ENCODE measurements at places on chromosomes 5 and 9.

- H3K4me1 ChIP-seq: no peaks in the 10 kb centered on the region
- no peak overlapping the region for H3K27ac ChIP-seq
- no peaks in the 10 kb centered on the region for H3K36me3 ChIP-seq
- no peaks in the 10 kb centered on the region for H3K27me3 ChIP-seq
Measured at GRCh38 chr5:167790462-167791260, 500.8 kb upstream of the WWC1 start.

DNA sequence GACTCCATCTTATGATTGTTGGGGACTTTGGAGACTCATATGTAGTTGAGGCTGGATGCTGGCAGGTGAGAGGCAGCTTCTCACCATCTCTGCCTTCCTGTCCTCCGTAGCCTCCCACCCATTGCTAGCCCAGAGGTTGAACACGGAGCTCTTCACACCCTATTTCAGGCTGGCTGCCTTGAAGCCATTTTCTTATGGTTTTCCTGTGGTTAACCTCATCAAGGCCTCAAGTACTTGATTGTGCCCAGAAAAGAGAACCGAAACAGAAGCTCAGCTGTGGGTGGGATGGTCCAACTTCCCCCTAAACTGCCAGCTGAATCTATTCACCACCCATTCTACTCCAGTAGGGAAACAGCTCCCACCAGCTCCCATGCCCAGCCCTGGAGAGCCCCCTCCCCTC, 102.9 kb downstream of the LIFR start:
- H3K4me1 ChIP-seq: peaks cover 24% of the 10 kb centered on the region
- H3K27me3 ChIP-seq: peaks cover 77% of the 10 kb centered on the region
- no peaks in the 10 kb centered on the region for H3K36me3 ChIP-seq
- H3K27ac ChIP-seq: peak overlapping the region; percentile 55
- peak; percentile 81 for DNase-seq
- H3K4me3 ChIP-seq: no peak overlapping the region

DNA sequence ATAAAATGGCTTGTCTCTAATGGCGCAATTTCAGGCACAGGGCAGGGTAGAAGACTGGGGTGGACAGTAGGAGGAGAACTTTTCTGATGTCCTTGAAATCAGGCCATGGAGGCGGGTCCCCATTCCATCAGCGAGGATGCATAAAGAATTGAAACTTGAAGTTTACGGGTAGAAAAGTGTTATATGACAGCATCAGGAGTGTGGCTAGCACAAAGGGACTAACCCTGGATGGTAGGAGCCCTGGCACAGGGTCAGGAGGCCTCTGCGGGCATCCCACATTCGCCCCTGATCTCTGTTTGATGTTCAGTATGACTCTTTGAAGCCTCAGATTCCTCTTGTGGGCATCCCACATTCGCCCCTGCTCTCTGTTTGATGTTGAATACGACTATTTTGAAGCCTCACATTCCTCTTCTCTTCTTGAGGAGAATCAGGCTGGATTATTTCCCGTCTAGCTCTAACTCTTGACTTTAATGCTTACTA, 94.8 kb upstream of the ADRA1B start:
- H3K4me1 ChIP-seq: peaks cover 5% of the 10 kb centered on the region
- H3K27me3 ChIP-seq: no peaks in the 10 kb centered on the region
- no peak for DNase-seq
- H3K27ac ChIP-seq: no peak overlapping the region
- H3K4me3 ChIP-seq: no peak overlapping the region

- no peak for DNase-seq
- H3K36me3 ChIP-seq: no peaks in the 10 kb centered on the region
- H3K27ac ChIP-seq: no peak overlapping the region
- H3K4me3 ChIP-seq: no peak overlapping the region
- no peaks in the 10 kb centered on the region for H3K4me1 ChIP-seq
Measured at GRCh38 chr9:90840696-90841095, 39.1 kb downstream of the SYK start.

DNA sequence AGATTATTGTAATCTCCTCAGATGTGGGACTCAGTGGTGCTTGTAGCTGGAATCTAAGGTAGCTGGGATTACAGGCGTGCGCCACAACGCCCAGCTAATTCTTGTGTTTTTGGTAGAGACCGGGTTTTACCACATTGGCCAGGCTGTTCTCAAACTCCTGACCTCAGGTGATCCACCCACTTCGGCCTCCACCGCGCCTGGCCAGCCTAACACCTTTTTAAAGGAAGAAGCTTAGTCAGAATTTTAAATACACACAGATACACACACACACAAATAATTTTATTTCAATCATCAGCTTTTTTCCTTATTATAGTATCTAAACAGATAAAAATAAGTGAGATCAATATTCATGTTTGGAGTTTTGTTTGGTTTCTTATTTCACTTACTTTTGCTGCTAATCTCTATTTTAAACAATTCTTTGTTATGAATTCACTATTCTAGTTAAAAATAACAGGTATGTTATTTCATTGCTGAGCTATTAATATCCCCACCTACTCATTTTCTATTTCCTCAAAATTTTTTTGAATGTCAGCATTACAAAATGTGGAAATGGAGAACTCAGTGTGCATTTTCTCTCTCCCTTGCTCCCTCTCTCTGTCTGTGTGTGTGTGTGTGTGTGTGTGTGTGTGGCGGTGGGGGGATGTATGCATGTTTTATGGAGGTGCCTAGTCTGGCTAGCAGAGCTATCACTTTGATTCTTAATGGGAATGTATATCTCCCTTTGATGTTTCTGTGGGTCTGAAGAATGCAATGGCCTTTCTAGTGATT, 960.6 kb upstream of the DMAC1 start:
- H3K4me1 ChIP-seq: no peaks in the 10 kb centered on the region
- H3K27ac ChIP-seq: no peak overlapping the region
- H3K36me3 ChIP-seq: no peaks in the 10 kb centered on the region
- no peak overlapping the region for H3K4me3 ChIP-seq
- H3K27me3 ChIP-seq: no peaks in the 10 kb centered on the region
- DNase-seq: no peak

GRCh38 chr9:130366888-130367550, 77.7 kb upstream of the ASS1 start:
- H3K4me1 ChIP-seq: peaks cover 3% of the 10 kb centered on the region
- no peak for DNase-seq
- H3K27ac ChIP-seq: no peak overlapping the region
- H3K4me3 ChIP-seq: no peak overlapping the region
- H3K27me3 ChIP-seq: peaks cover 2% of the 10 kb centered on the region
- no peaks in the 10 kb centered on the region for H3K36me3 ChIP-seq

DNA sequence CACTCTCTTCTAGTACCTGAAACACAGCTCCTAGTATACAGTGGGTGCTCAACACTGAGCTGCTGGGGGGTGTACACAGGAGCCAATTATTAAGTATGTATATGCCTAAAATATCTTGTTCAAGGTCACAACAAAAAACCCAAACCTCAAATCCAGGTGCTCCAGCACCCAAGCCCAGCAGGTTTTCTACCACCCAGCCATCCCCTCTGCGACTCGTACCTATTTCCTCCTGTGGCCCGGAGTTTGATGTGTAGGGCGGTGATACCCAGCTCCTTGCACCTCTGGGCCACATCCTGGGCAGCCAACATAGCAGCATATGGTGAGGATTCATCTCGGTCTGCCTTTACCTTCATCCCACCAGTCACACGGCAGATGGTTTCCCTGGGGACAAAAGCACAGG, 3.0 kb downstream of the RPS14 start:
- H3K27ac ChIP-seq: no peak overlapping the region
- H3K4me3 ChIP-seq: no peak overlapping the region
- no peaks in the 10 kb centered on the region for H3K27me3 ChIP-seq
- H3K4me1 ChIP-seq: peaks cover 39% of the 10 kb centered on the region
- no peak for DNase-seq
- peaks cover 55% of the 10 kb centered on the region for H3K36me3 ChIP-seq

- peak overlapping the region; percentile 14 for H3K4me3 ChIP-seq
- H3K4me1 ChIP-seq: peaks cover 28% of the 10 kb centered on the region
- no peaks in the 10 kb centered on the region for H3K27me3 ChIP-seq
- peak overlapping the region; percentile 46 for H3K27ac ChIP-seq
- DNase-seq: no peak
Measured at GRCh38 chr5:143413958-143414669, 10.6 kb upstream of the NR3C1 start.

DNA sequence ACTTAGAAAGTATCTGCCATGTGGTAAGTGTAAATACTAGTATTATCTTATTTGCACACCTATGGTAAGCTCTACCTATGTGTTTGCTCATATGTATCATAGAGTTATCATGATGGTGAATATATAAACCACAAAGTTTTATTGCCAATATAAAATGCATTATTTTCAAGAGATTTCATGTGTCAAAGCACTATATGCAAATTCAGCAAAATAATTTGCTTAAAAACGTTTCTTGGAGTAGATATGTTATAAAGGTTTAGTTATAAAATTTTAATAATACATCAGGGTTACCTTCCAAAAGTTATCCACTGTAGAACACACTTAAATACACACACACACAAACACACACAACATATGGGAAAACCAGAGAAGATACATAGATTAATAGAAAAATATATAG, 1431.7 kb upstream of the C9orf72 start:
- no peak for DNase-seq
- no peak overlapping the region for H3K27ac ChIP-seq
- no peaks in the 10 kb centered on the region for H3K27me3 ChIP-seq
- no peaks in the 10 kb centered on the region for H3K36me3 ChIP-seq
- no peaks in the 10 kb centered on the region for H3K4me1 ChIP-seq

- no peak overlapping the region for H3K4me3 ChIP-seq
- H3K27ac ChIP-seq: no peak overlapping the region
- H3K27me3 ChIP-seq: no peaks in the 10 kb centered on the region
- H3K4me1 ChIP-seq: no peaks in the 10 kb centered on the region
- peaks cover 1% of the 10 kb centered on the region for H3K36me3 ChIP-seq
Measured at GRCh38 chr5:165076686-165077085, 1571.3 kb downstream of the MAT2B start.

DNA sequence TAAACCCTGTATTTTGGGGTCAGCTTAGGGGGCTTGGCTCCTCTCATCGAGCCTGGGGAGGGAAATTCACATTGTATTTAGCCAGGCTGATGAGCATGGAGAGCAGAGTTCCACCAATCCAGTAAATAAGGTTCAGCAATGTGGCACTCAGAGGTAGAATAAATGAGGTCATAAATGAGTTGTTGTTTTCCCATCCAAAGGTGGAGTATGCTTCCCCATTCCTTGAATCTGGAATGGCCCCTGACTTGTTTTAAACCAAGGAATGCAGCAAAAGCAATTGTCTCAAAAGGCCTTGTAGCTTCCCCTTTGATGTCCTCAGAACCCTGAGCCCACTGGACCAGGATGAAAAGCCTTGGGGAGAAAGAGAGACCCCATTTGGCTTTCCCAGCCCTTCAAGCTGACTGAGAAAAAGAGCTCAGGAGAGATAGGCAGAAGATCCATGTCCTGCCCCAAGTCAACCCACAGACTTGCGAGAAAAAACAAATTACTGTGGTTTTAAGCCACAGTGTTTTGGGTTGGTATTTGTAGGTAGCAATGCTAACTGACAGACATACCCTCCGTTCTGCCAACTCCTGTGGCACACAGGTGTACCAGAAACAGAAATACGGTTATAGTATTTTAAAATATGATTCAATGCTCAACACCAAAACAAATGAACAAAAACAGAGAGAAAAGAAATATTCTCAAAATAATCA, 566.0 kb upstream of the DMAC1 start:
- no peaks in the 10 kb centered on the region for H3K27me3 ChIP-seq
- no peak overlapping the region for H3K4me3 ChIP-seq
- no peak for DNase-seq
- H3K4me1 ChIP-seq: peaks cover 3% of the 10 kb centered on the region
- H3K36me3 ChIP-seq: no peaks in the 10 kb centered on the region

- H3K27ac ChIP-seq: no peak overlapping the region
- H3K4me1 ChIP-seq: peaks cover 15% of the 10 kb centered on the region
- no peaks in the 10 kb centered on the region for H3K27me3 ChIP-seq
- H3K4me3 ChIP-seq: no peak overlapping the region
Measured at GRCh38 chr5:71533615-71534014, 53.5 kb upstream of the MCCC2 start.

DNA sequence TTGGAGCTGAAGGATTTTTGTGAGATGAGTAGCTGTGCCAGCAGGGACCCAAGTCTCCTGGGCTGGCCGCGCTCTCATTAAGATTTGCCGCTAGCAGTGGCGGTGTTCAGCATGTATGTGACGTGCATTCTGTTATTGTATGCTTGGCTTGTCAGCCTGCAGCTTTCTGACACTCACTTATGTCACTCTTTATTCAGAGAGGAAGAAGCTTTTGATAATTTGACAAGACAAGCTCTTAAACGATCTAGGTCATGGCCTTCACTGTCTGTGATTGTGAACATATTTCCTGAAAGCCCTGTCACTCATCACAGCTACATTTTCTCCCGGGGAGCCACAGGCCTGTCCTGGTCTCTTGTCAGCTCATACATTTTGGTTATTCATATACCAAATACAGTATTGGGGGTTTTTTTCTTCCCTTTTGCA, 98.2 kb upstream of the GRHPR start:
- H3K36me3 ChIP-seq: peaks cover 7% of the 10 kb centered on the region
- H3K4me1 ChIP-seq: no peaks in the 10 kb centered on the region
- H3K27ac ChIP-seq: no peak overlapping the region
